ENCODE measurements at places on chromosomes 12 and 14. TPM values are rescaled to one million over a fixed set of nuclear protein-coding genes. Genes with fewer than 3 reads are reported as not detected.

GRCh38 chr12:7749442-7749841, 2.3 kb upstream of the CLEC4C start:
- DNase-seq: no peak

The GALNT16 gene
- total RNA-seq: 8.1 TPM

- DNase-seq: no peak
These were observed 93.3 kb downstream of the DAAM1 start for GRCh38 chr14:59281609-59282377.

GRCh38 chr14:30907659-30908057, 33.3 kb downstream of the COCH start:
- DNase-seq: no peak

GRCh38 chr14:97539411-97539795, 742.2 kb downstream of the VRK1 start:
- no peak for DNase-seq

DNA sequence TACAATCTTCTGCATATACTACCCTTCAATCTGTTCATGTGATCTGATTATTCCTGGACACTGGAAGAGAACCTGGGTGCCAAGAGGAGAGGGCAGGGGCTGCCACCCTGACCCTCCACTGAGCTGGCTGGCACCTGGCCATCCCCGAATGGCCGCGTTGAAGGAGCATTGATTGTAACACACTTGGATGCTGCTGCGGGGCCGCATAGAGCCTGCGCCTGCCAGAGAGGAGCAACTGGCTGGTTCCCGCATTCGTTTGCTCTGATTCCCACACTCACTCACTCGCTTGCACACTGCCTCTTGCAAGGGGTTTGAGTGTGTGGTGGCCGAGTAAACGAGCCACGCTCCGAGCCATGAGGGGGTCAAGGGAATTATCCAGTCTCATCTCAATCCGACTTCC, 32.4 kb downstream of the PSEN1 start:
- no peak for DNase-seq

GRCh38 chr12:107983756-107984472, 145.2 kb upstream of the WSCD2 start:
- no peak for DNase-seq

DNA sequence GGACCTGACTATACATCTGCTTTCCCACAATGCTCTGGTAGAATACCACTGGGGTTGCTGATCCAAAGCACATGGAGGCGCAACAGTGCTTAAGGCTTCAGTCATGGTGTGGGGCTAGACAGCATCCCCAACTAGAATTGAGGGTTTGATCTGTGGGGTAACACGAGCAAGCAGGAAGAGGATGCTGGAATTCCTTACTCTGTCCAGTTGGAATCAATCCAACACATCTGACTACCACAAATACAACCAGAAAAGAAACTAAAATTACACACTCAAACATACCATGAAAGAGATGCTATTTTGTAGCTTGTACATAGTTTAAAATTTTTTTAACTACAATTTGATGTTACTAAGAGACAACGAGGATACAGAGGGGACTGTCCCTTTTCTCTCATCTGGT, 40.4 kb upstream of the GTF2A1 start:
- no peak for DNase-seq

DNA sequence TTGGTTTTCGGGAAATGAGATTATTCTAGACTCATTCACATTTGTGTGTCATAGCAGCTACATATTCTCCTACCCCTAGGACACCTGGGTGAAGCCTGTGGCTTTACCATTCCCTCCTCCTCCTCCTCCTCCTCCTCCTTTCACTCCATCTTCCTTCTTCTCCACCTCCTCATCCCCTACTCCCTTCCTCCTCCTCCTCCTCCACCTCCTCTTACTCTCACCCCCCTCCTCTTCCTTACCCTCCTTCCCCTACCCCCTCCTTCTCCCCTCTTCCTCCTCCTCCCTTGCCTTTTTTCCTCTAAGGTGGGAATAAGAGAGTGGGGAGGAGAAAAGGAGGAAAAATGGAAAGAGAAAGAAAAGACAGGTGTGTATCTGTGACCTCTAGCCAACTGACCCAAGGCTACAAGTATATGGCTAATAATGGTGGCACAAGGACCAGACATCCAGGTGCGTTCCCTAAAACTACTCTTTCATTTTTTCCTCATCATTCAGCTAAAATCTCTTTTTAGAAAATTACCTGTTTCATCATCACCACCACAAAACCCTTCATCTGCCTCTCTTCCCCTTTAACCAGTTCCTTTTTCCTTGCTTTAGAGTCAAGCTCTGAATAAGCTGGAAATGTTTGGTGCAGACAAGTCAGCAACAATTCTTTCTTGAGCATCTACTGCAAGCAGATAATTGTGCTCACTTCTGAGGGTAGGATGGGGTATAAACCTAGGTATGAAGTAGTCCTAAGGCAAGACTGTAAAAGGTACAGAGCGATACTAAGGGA, 149.8 kb upstream of the FOXN3 start:
- no peak for DNase-seq

DNA sequence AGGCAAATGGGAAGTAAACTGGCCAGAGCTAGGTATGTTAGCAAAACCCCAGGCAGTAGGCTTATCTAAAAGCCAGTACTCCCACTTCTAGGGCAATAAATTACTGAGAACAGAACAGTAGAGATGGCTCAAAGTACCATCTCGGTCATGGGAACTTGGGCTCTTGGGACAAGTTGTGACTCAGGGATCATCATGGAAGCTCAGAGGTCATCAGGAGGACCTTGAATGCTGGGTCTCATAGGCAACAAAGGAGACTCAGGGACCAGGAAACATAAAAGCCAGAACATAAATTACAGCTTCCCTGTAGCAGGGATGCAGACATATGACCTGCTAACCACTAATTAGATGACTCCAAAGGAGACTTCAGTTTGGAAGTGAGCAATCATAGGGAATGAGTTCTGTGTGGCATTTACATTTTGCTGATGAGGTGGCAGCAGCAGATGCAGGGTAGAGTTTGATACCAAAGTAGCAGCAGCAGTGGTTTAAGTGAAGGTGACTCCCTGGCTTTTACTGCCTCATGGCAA, 97.6 kb upstream of the SCAF11 start:
- DNase-seq: no peak

- no peak for DNase-seq
These were observed 41.9 kb downstream of the STX2 start for GRCh38 chr12:130796985-130797686.

DNA sequence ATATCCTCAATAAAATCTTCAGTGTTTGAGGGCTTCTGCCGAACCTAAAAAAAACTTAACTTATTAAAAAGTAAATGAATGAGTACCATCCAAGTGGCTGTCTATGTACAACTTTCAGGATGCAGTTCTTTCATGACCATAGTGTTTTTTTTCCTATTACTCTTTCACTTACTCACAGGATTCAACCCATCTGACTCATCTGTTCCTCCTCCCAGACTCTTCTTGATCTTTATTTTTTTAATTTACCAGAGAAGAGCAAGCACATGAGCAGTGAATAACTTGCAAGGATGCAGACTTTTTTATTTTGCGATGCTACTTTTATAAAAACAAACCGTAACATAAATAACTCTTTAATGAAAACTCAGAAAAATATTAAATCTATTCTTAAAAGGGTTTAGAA, 24.5 kb downstream of the RECQL start:
- no peak for DNase-seq

DNA sequence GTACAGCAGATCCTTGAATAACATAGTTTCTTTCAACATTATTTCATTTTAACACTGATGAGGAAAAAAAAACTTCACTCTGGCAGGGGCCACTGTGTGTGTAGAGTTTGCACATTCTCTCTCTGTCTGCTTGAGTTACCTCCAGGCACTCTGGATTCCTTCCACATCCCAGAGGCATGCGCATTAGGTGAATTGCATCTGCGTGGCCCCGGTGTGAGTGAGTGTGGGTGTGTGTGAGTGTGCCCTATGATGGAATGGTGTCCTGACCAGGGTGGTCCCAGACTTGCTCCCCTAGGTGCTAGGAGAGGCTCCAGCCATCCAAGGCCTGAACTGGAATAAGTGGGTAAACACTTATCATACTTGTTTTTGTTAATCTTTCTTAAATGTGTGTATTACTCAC, 90.6 kb upstream of the LRIG3 start:
- no peak for DNase-seq

DNA sequence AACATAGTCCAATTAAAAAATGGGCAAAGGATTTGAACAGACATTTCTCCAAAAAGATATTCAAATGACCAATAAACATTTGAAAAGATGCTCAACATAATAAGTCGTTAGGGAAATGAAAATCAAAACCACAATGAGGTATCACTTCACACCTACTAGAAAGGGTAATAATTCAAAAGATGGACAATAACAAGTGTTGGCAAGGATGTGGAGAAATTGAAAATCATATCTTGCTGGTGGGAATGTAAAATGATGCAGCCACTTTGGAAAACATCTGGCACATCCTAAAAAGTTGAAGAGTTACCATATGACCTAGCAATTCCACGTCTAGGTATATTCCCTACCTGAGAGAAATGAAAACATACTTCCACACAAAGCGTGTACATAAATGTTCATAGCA, 1.9 kb downstream of the COX16 start:
- DNase-seq: no peak

The LMNTD1 gene
- not detected for total RNA-seq

GRCh38 chr12:2678426-2678825, 116.3 kb upstream of the FKBP4 start:
- no peak for DNase-seq

DNA sequence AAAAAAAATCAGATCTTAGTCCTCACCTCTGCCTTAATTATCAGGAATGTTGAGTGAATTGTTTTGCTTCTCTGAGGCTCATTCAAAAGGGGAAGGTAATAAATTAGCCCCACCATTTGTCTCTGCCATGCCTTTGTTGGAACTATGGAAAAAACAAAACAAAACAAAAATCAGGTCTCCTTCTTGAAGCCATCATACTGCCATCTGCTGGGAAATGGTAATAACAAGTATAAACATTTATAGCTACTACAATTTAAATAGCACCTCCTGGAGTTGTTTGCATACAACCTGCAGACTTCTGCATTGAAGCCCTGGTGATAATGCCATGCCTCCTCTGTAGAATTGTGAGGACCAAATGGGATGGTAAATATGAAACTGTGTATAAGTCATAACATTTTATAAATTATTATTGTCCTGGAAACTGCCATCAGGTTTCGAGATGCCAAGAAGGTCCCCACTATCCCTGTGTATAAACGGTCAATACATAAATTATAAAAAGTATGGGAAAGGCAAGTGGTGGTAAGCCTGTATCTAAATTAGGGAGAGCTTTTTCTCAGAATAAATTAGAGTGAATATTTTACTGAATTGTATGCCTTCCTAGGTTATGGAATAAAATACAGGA, 87.2 kb upstream of the FGD4 start:
- no peak for DNase-seq

DNA sequence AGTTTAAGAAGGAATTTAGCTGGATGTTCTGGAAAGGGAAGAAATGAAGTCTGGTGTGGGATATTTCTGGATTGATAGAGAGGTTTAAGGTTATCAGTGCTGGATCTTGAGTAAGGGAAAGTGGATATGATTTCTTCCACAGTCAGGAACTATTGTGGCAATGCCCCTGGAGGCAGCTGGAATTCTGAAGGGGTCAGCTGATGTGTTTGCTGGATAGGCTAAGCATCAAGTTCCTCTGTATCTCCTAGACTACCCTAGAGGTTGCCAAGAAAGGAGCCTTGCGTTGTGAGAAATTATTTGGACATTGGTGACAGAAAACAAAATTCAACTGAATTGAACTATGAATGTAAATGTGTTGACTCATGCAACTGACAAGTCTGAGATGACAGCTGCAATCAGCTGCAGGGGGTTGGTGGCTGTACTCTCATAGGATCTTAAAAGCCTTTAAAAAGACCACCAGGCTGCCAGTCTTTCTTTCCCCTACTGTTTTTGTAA, 244.4 kb downstream of the ATXN7L3B start:
- DNase-seq: no peak

- DNase-seq: no peak
These were observed 6.8 kb downstream of the PTPN6 start for GRCh38 chr12:6957741-6958608.

GRCh38 chr12:68352067-68352466, 19.9 kb upstream of the MDM1 start:
- DNase-seq: no peak

GRCh38 chr14:99393059-99393655, 87.5 kb downstream of the SETD3 start:
- no peak for DNase-seq

GRCh38 chr14:55884819-55885218, 233.4 kb upstream of the PELI2 start:
- no peak for DNase-seq

GRCh38 chr12:65970821-65971220, 146.5 kb downstream of the HMGA2 start:
- no peak for DNase-seq

GRCh38 chr12:54068418-54069070, 14.9 kb downstream of the HOXC4 start:
- no peak for DNase-seq

GRCh38 chr14:35287431-35288013, 4.7 kb upstream of the PSMA6 start:
- DNase-seq: no peak

The SDSL gene
- total RNA-seq: 1.8 TPM

The IL26 gene
- total RNA-seq: not detected

DNA sequence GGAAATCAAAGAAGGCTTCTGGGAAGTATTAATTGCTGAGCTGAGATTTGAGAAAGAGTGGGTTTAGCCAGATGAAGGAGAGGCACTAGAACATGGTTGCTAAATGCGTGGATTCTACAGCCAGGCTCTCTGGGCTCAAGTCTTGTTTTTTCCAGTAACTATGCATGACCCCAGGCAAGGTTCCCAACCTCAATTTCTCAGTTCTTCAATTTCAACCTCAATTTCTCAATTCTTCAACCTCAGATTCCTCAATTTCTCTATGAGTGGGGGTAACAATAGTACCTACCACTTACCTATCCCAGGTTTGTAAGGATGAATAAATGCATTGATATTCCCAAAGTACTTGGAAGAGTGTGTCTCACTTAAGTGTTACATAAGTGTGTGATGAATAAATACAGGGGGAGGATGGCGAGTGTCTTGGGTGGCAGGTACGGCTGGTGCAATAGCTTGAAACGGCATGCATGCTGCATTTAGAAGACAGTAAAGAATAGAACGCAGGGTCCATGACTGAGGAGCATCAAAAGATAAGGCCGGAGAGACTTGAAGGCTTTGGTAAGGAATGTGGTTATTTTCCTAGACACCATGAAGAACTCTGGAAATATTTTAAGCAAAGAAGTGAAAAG, 149.1 kb upstream of the ATP2B1 start:
- no peak for DNase-seq

- DNase-seq: no peak
These were observed 138.3 kb downstream of the PLXNC1 start for GRCh38 chr12:94286583-94287244.

- DNase-seq: no peak
These were observed 19.1 kb upstream of the KLRB1 start for GRCh38 chr12:9626821-9627220.

GRCh38 chr14:38870296-38870836, 232.7 kb downstream of the SEC23A start:
- no peak for DNase-seq

All from sciatic nerve (tissue), 2 donors.